ENCODE measurements at places on chromosomes 2 and 18.

DNA sequence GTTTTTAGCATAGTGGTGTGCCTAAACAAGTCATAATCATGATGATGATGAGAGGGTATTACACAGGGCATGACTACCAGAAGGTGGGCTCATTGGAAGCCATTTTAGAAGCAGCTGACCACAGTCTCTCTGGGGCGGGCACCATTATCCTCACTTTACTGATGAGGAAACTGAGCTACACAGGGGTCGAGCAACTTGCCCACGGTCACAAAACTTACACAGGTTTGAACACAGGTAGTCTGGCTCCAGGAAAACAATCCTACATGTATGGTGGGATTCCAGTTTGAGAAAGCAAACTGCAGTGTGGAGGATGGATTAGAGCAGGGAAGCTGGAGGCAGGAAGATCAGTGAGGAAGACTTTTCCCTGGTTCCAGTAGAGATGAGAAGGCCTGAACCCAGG is 6.2 kb downstream of the RHOB start:
- DNase-seq, result no peak

DNA sequence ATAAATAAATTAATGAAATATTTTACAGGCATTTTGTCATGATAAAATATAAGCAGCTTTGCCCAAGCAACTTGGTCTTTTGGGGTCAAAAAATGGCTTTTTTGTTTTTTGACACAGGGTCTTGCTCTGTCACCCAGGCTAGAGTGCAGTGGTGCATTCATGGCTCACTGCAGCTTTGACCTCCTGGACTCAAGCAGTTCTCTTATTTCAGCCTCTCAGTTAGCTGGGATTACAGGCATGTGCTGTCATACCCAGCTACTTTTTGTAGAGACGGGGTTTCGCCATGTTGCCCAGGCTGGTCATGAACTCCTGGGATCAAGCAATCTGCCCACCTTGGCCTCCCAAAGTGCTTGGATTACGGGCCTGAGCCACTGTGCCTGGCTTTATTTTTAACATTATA is 51.0 kb downstream of the ABI2 start:
- DNase-seq, result no peak

- no peak for DNase-seq
Measured at GRCh38 chr2:101625387-101625786, 72.1 kb upstream of the MAP4K4 start.

GRCh38 chr2:5385596-5385995 is 306.6 kb upstream of the SOX11 start:
- DNase-seq, result no peak
